ENCODE measurements at places on chromosomes 3 and 15. TPM values are rescaled to one million over a fixed set of nuclear protein-coding genes. Genes with fewer than 3 reads are reported as not detected.

SERPINI2 gene
- total RNA-seq: not detected

ITIH1 gene
- not detected for total RNA-seq

GABRR3 gene
- total RNA-seq: not detected

DNA sequence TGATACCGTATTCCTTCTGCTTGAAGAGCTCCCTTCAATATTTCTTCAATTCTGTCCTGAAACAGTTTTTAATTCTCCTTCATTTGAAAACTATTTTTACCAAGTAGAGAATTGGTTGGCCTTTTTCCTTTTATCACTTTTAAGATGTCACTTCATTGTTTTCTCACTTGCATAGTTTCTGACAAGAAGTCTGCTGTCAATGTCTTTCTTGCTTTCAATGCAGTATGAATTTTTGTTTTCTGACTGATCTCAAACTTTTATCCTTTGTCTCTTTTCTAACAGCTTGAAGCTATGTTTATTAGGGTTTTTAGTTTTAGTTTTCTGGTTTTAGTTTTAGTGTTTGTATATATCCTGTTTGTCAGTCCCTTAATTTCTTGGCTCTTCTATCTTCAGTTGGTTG lies 364.8 kb upstream of the TPRG1 start:
- peak; percentile 13 for DNase-seq

DNA sequence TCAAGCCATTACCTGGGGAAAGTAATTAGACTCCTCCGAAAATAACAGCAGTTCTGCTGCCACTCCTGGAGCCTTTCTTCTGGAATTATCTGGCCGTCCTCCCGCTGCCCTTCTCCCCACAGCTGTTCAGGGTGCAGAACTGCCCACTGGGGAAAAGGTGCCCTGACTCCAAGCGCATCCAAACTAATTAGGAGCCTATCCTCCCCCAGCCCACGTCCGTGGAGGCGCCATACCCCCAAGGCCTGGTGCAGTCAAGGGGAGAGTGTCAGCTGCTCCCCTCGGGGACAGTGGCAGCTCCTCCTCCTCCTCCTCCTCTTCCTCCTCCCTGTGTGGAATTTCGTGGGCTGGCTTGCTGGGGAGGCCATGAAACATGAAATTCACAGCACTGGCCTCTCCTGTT lies 177.2 kb downstream of the XXYLT1 start:
- DNase-seq: no peak

DNA sequence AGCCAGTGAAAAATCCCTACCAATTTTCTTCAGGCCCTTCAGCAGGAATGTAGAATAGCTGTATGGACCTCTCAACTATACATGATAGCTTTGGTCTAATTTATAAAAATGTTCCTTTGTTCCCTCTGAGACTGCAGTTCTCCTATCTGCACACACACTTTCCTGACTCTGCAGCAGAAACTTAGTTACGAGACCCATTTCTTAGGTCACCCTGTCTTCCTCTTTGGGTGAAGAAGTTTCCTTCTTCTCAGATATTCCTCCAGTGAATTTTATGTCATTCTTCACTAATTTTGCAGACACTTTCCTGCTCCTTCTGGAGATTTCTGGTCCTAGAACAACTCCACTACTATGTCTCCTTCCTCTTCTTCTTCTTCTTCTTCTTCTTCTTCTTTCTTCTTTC lies 42.6 kb downstream of the CD200R1L start:
- DNase-seq: no peak

DNA sequence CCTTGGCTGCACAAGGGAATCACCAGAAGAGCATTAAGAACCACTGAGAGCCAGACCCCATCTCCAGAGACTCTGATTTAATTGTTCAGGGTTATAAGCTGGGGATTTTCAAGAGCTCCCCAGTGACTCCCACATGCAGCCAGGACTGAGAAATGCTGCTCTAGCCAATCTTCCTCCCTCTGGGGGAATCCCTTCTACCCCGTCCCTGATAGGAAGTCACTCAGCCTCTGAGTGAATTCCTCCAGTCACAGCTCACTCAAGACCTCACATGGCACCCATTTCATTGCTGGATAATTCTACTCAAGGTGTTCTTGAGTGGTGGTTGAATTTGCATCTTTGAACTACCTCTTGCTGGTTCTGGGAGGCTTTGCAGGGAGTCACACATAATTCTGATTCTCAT lies 10.7 kb downstream of the CCR3 start:
- DNase-seq: no peak

DNA sequence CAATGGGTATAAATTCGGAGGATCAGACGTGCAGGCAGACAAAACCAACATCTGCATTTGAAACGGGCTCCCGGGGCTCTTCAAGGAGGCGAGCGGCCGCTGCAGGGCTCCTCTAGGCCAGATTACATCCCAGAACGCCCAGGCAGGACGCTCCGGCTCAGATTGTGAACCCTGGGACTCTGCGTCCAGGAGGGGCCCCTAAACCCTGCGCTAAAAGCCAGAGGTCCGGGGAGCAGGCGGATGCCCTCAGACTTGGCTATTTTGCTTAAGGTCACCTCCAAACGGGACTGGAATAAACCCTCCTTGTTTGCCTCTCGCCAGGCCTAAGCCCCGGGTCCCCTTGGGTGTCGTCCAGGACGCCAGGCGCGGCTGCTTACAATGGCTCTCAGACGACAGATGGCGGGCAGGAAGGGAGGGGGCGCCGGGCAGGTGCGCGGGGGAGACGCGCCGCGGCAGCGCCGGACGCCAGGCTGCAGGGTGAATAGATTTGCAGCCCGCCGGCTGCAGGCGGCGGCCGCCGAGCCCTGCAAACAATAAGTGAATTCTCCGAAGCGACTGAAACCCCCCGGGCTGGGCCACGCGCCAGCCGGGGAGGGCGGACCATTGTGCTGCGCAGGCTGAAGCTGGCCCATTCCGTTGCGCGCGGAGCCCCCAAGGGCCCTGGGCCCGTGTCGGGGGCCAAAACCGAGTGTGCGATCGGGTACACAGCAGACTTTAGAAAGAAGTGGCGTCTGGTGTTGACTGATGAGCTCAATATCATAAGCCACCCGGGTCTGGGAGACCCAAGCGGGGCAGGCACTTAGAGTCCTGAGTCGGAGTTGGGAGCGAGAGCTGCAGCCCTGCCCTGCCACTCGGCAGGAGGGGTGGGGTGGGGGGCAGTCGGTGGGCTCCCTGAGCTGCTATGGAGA lies 32.3 kb upstream of the AMOTL2 start:
- peak; percentile 41 for DNase-seq

DNA sequence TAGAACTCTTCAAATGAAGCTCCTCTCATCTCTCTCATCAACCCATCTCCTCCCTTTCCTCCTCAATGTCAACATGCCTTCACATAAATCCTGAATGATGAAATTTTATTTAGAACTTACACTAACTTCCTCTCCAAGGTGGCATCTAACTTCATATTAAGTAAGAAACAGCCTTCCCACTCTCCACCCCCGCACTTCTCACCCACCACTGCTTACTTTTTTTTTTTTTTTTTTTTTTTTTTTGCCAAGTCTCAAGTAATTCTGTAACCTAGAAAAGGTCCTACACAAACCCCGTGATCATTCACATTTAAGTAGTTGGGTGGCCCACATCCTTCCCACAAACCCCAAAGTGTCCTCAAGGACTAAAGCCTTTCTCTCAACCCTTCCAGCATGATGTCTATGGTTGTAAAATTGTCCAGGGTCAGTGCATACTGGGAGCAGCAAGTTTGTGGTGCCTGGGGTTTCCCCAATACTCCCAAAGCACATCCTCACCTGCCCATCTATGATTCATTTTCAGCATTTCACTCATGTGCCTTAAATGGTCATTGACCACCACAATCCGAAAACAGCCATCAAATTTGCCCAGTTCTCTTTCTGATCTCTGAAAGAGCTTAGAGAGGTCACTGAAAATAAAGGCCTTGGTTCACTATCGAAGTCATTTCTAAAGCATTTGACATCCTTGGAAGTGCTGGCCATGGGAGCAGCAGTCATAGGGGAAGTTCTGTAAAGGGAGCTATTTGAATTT lies 47.2 kb downstream of the CD86 start:
- no peak for DNase-seq

DNA sequence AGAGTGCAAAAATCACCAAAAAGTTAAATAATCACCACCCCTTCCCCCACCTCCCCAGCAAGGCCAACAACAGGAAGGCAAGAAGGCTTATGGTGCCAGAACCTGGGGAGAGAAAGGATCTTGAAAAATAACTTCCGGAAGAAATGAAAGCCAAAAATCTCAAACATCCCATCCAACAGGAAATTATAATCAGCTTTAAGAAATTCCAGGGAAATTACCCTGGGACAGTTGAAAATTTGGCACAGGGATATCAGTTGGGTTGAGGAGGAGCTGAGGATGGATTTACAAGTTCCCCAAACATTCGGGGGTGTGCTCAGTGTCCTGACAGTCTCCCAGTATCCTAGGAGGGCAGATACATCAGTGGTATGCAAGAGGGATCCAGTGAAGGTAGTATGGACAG lies 82.7 kb downstream of the POLR2M start:
- peak; percentile 54 for DNase-seq

DNA sequence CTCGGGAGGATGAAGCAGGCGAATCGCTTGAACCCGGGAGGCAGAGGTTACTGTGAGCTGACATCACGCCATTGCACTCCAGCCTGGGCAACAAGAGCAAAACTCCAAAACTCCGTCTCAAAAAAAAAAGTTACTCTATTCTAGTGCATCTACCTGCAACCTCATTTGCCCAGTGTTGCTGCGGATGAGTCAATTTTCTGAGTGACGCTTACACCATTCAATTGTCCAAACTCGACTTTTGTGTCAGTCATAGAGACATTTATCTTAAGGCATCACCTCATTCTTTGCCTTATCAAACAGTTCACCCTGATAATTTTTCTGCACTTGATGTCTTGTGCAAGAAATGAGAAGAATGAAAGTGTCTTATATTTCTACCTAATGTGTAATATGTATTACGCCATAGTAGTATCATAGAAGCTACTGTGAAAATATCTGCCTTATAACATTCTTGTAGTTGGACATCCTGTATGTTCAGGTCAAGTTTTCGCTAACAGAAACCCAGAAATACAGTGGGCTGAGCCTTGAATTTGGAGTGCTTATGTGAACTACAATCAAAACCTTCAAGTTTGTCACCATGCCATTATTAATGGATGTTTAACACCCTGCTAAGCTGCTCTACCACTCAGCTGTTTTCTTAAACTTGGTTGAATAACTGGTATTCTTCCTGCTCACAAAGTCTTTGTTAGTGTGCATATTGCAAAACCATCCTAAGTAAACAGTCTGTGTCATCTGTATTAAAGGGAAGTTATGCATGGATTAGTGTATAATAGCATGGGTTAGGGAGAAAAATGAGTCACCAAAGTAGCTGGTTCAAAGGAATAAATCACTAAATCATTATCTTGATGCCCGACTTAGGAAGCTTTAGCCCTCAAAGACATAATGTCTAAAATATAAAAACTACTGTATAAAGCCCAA lies 531.0 kb upstream of the NR2F2 start:
- DNase-seq: peak; percentile 64

DNA sequence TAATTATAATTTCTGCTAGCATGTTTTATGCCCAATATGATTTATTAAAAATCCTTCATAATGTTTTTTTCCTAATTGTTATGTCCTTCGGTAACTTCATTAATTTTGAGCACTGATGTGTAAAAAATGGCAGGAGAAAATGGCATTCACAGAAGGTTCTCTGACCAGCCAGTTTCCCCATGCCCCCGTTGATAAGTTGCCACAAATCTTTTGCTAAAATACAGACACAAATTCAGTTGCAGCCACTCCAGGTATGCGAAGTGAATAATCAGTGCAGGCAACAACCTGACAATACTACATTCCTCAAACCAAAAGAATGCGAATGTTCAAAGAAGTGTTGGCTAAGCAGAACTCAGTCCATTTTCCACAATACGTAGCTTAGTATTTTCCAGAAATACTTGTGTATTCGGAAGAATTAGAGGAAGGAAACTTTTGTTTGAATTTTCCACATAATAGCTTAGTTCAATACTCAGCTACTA lies 32.7 kb downstream of the CHL1 start:
- no peak for DNase-seq

DNA sequence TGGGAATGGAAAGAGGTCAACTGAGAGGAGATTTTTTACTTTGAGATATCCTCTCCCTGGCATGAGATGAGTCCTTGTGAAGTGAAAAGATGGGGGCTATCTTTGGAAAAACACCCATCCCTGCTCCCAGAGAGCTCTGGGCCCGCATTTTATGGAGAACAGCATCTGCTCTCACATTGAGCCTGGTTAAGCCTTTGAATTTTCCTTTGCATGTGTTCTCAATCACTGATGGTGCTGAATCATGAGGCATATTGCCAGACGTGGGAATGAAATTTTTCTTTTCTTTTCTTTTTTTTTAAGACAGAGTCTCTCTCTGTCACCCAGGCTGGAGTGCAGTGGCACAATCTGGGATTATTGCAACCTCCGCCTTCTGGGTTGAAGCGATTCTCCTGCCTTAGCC lies 24.4 kb downstream of the TMEM45A start:
- no peak for DNase-seq

- no peak for DNase-seq
These were observed 370.1 kb downstream of the NR2F2 start for GRCh38 chr15:96700555-96700954.

DNA sequence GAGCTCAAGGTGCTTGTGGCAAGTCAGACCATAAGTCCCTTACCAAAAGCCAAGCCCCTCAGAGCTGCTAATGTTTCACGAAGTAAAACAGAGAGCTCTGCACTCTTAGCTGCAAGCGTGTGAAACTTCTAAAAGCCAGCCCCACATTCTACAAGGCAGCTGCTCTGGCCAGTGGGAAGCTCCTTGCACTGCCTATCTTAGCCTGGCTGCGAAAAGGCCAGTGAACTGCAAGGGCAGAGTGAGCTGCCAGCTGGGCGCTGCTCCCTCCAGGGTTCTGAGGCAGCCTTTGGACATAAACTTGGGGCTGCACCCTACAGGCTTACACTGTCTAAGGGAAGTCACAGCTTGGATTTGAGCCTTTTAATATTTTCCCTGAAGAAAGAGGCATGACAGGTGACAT lies 2.2 kb upstream of the MUSTN1 start:
- DNase-seq: no peak

GRCh38 chr3:148951599-148952361 lies 39.6 kb upstream of the GYG1 start:
- DNase-seq: no peak

DNA sequence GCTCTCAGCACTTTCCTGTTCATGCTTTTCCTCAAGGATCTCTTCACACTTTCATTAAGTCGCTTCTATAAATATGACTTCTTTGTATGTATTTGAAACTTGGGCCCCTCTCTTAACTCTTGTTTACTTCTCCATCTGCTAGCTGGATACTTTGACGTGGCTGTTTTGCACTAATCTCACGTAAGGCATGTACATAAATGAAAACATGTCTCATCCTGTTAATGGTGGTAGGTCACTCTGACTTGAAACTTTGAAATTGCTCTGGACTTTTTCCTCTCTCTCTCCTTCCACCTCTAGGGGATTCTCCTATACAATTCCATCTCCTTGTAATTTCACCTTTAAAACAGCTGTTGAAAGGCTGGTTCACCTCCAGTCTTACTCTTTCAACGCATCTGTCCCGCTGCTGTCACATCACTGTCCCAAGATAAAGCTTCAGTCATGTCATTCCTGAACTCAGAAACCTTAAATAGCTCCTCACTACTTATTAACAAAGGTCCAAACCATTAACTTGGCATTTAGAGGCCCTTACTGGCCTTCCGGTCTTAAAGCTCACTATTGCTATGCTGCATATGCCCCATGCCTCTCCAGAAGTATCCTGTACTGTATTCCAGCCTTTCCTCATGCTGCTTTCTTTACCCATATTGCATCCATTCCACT lies 1.2 kb downstream of the BLOC1S6 start:
- peak; percentile 26 for DNase-seq
